ENCODE measurements at places on chromosomes 12 and 14. TPM values are rescaled to one million over a fixed set of nuclear protein-coding genes. Genes with fewer than 3 reads are reported as not detected.

The LRRC10 gene
- total RNA-seq: not detected

The SPPL3 gene
- 3.5 TPM for total RNA-seq

The TSPAN8 gene
- total RNA-seq: not detected

The GLS2 gene
- 0.20 TPM for total RNA-seq

The TAS2R13 gene
- total RNA-seq: 0.44 TPM
